ENCODE measurements at places on chromosomes 13 and 19.

DNA sequence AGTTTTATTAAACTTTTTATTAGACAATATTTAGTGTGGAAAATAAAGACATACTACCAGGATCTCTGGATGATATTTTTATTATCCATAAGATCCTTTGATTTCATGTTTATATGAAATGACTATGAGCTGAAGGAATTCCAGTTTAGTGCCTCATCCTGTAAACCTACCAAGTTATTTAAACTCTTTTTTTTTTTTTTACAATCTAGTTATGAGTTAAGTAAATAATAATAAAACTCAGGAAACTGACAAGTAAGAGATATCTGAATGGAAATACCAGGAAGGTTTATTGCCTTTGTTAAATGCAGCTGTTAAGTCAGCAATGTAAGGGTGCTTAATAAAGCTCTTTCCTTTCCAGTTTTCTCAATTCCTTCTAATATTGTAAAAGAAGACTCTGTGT is 53.9 kb downstream of the RXFP2 start:
- H3K4me1 ChIP-seq = no peaks in the 10 kb centered on the region
- no peak for DNase-seq

GRCh38 chr19:16335226-16335625 is 10.6 kb downstream of the KLF2 start:
- H3K27me3 ChIP-seq = peaks cover 1% of the 10 kb centered on the region
- no peak overlapping the region for H3K27ac ChIP-seq
- H3K4me3 ChIP-seq = no peak overlapping the region
- DNase-seq = no peak

GRCh38 chr19:2270423-2271233 is 11.3 kb downstream of the PEAK3 start:
- peaks cover 4% of the 10 kb centered on the region for H3K36me3 ChIP-seq
- peaks cover 18% of the 10 kb centered on the region for H3K4me1 ChIP-seq
- peak overlapping the region; percentile 98 for H3K4me3 ChIP-seq
- peak overlapping the region; percentile 85 for H3K27ac ChIP-seq
- DNase-seq = peak; percentile 56

- H3K4me1 ChIP-seq = peaks cover 18% of the 10 kb centered on the region
- peak; percentile 57 for DNase-seq
- H3K4me3 ChIP-seq = peak overlapping the region; percentile 80
These were observed 420 bp downstream of the ECH1 start for GRCh38 chr19:38831142-38831605.

DNA sequence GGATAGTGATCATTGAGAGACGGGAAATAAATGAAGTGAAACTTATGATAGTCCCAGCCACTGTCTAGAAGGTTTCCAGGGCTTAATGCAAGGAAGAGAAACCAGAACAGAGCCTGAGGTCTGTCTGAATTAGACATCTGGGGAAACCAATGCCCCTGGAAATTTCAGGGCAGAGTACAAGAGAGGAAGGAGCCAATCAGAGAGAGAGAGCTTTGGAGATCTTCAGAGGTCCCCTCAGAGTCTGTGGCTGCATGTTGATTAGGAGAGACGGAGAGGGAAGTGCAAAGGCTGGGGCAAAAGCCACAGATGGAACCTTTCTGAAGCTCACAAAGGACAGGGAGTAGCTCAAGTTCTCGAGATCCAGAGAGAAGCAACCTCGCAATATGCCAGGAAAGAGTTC is 378.0 kb downstream of the DNAJC15 start:
- no peak for DNase-seq
- no peak overlapping the region for H3K4me3 ChIP-seq
- H3K27ac ChIP-seq = no peak overlapping the region

- no peak for DNase-seq
- H3K27ac ChIP-seq = 0 out of 2 replicates have a peak overlapping the region, but pooled peaks have one; percentile 26
- no peaks in the 10 kb centered on the region for H3K4me1 ChIP-seq
- H3K27me3 ChIP-seq = no peaks in the 10 kb centered on the region
These were observed 38.3 kb downstream of the TMED1 start for GRCh38 chr19:10797541-10798256.

- H3K36me3 ChIP-seq = no peaks in the 10 kb centered on the region
- H3K4me1 ChIP-seq = peaks cover 30% of the 10 kb centered on the region
- H3K27ac ChIP-seq = no peak overlapping the region
- DNase-seq = no peak
These were observed 34.6 kb downstream of the COL4A2 start for GRCh38 chr13:110341445-110342244.

Data from GM23338 (cell line).